ENCODE measurements at places on chromosomes 7 and 10.
A peak's percentile ranks its signal among the peaks of the same experiment; 100 is the strongest.

GRCh38 chr7:51226916-51227535 is 89.6 kb downstream of the COBL start:
- DNase-seq, result no peak

DNA sequence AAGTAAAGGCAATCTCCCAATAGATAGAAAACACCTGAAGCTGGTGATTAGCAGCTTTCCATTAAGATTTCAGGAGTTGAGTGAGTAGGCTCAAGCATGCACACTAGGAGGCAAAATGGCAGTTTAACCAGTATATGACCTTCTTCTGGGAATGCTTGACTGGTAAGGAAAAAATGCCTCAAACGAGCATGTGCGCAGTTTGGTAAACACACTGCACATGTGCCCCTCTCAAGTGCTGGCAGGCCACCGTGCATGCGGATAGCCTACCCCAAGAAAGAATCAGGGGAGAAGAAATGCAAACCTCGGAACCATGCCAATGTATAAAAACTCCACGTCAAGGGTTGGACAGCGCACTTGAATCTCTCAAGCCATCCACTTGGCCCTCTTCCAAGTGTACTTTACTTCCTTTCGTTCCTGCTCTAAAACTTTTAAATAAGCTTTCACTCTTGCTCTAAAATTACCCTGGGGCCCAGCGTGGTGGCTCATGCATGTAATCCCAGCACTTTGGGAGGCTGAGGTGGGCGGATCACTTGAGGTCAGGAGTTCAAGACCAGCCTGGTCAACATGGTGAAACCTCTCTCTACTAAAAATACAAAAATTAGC is 98.8 kb upstream of the CDK1 start:
- DNase-seq, result no peak

- DNase-seq, result no peak
Observed at GRCh38 chr10:72008096-72008981, 44.1 kb downstream of the CHST3 start.

DNA sequence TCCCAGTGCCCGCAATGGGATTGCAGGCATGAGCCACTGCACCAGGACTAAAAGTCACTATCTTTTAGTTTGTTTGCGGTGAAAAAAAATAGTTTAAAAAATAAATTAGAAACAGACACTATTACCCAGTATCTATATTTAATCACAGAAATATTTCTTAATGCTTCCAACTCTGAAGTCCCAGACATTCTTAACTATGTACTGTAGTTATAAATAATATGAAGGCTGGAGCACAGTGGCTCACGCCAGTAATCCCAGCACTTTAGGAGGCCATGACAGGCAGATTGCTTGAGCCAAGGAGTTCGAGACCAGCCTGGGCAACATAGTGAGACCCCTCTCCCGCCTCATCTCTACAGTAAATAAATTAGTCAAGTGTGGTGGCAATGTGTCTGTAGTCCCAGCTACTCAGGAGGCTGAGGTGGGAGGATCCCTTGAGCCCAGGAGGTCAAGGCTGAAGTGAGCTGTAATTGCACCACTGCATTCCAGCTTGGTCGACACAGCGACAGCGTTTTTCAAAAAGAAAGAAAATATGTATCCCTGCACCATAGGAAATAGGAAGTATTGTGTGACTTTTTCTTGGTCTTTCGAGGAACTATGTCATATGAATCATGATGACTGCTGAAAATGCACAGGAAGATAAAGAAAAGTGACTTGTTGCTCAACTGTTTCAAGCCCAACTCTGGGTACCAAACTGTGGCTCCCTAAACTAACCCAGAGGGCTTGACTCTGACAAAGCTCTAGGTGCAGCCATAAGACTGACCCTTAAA is 74.9 kb upstream of the STEAP1B start:
- DNase-seq, result no peak

DNA sequence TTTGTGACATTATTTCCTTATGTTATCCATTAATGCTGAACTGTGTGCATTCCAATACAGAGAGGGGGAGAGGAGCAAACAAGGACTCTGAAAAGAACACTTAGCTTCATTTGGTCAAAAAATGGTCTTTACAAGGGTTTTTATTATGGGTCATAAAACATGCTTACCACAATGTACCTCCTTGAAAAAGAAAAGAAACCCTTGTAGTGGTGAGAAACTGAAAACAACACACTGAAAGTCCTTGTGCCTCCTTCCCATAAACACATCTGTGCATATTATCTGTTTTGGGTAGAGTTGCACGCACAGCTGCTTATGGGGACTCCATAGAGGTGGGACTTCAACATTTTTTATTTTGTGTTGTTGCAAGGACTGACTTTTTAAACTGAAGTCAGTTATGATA is 98.7 kb downstream of the CDK6 start:
- no peak for DNase-seq

DNA sequence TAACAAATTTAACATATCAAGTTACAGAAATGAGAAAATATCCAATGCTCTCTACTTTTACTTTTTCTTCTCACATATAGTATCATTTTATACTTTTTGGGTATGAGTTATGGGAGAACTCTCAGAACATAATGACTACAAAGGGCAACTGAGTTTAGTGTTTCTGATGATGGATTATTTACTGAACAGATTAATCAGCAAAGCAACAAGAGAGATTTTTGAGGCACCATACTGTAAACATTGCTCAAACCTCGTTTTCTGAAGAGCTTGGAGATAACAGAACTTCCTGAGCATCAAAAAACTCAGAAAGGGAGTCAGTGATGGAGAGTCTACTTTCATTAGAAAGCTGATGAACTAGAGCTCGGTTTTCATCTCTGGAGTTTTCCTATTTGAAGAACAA is 84.8 kb upstream of the GSDME start:
- no peak for DNase-seq

DNA sequence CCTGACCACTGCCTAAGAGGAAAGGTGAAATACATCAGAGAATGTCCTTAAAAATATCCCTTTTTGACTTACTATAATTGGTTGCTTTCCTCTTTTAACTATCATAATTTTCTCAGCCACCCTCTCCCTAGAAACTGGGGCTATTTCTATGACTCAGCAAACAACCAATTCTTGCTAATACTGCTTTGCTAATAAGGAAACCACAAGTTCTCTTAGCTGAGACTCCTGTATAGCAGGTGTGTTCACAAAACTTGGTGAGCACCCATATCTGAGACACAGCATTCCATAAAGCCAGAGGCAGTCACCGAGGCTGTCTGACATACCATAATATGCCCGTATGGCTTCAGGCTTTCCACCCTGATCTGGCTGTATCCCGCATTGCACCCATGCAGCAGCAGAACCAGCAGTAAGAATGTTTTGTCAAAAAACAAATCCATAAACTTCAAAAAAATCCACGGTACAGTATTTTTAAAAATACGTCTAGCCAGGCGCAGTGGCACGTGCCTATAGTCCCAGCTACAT is 191.7 kb upstream of the C7orf33 start:
- DNase-seq, result no peak

DNA sequence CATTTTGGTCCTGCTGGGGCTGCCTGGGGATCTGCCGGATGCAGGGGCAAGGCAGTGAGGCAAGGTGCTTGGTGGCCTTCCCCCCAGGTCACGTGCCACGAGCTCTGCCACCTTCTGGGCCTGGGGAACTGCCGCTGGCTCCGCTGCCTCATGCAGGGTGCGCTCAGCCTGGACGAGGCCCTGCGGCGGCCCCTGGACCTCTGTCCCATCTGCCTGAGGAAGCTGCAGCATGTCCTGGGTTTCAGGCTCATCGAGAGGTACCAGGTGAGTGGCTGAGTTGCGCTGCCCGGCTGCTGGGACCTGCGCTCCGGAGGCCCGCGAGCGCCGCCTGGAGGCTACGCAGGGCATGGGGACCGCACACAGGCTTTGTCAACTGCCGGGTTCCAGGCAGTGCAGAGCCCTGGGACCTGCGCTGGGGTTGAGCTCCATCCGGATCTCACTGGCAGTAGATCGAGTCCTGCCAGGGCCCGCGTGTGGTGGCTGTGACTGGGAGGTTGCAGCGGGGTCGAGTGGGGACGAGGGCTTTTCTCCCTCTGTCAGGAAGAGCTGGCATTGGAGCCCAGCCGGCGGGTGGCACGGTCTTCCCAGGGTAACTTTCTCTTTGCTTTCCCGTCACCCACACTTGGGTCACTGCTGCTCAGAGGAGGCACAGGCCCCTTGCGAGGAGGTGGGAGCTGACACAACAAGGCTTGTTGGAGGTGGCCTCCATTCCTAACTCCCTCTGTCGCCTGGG is 21.7 kb downstream of the AMZ1 start:
- DNase-seq, result peak; percentile 57

DNA sequence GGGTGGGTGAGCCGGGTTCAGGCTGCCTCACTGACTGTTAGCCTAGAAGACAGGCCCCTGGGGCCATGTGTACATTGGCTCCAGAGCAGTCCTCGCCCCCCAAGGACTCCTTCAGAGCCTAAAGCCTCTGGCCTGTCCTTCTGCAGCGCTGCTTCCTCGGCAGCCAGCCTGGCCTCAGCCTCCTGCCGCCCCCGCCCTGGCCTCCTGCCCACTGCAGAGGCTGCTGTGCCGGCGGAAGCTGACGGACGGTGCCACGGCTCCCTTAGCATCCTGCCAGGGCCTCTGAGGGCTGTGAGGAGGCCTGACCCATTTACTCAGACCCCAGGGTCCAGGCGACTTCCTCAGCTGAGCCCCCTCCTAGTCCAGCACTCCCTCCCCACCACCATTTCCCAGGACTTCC is 4.9 kb downstream of the SRRM3 start:
- DNase-seq, result no peak

- DNase-seq, result no peak
Observed at GRCh38 chr7:150439967-150440366, 10.5 kb upstream of the GIMAP8 start.

- DNase-seq, result no peak
Observed at GRCh38 chr10:50640238-50640637, 16.5 kb upstream of the SGMS1 start.

- DNase-seq, result peak; percentile 68
Observed at GRCh38 chr10:93893646-93894515, at the start of gene SLC35G1. Gene SLC35G1, plus strand, starts transcription at chr10:93893978. Its CDS starts 56 bp downstream, at chr10:93894034.

DNA sequence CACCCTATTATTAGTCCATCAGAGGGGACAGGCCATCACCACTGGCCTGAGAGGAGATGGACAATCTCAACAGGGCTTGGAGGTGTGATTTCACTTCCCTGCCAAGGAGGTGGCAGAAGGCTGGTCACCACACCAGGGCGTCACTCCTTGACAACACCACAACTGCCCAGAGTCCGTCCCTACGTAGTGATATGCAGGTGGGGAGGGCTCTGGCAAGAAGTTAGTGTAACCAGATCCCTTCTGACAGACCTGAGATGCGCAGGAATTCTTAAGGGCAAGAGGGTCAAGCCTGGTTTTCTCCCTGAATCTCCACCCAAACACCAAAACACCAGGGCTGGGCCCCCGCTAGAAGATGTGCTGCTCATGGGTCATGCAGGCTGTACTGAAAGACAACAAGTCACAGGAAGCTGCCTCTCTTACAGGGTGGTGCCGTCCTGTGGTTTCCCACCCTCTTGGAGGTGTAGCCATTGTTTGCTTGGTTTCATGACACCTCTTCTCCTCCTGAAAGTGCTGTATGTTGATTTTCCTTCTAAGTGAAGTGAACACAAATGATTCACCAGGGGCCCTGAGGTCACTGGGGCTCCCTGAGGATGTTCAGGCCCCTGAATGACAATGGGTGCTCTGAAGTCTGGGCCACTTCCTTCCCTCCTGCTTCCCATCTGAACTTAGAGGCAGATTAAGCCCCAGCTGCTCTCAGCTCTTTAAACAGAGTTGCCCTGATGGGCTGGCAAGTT is 27.1 kb downstream of the ATXN7L1 start:
- no peak for DNase-seq

DNA sequence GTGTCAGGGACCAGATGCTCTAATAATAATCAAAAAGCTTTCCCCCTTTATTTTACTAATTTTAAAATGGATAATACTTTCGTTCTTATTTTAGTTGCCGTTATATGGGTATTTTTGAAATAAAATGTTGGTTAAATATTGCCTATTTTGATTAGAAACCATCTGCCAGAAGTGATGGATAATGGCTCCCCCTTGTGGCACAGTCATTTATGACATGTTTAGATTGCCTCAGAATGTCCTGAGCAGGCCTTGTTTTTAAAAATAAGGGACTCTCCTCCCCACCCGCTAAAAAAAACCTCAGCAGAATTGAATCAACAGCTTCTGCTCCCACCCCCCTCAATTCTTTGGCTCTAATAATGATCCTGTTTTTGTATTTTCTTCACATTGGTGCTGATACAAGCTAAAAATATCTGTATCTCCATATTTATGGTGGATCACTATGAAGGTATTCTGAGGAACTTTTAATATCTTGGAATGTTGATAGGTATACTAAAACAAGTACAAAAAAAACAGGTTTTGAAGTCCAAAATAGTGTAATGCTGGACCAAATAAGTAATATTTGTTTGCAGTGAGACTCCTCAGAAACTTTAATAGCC is 38.8 kb downstream of the TMEM60 start:
- peak; percentile 66 for DNase-seq

GRCh38 chr7:24863626-24864025 is 106.4 kb upstream of the GSDME start:
- DNase-seq, result no peak

All from globus pallidus (tissue), 1 donor.